ENCODE measurements at places on chromosomes 2 and 18.

DNA sequence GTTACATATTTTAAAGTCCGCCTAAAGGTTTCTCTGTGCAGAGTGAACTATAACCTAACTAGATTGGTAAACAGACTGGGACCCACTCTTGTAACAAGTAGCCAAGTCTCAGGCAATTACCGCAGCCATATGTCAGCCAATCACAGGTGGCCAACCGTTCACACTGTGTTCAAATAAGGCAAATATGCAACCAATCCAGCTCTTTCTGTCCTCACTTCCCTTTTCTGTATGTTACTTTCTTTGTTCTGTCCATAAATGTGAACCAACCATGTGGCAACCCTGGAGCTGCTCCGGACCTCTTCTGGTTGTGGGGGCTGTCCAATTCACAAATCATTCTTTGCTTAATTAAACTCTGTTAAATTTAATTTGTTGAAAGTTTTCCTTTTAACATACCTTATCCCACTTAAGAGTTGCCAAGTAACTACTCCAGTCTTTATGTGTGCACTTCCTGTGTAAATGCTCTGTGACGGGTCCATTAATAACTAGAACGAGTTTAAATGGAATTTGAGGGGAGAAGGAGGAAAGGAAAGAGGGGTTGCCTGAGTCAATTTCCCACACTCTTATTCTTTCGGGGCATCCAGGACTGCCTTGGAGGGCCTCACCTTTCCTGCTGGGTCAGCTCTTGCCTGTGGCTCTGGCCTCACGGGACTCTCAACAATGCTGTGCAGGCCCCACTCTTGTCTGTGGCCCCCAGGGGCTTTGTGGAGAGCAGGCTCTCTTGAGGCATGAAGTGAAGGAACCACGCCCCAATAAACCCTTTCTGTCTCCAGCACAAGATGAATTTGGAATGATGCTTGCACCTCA, 6.6 kb upstream of the RPL37A start:
- no peak for DNase-seq

- DNase-seq, result peak; percentile 71
Observed at GRCh38 chr2:232523682-232524597, 2.0 kb upstream of the CHRND start.

GRCh38 chr2:86624267-86624547, 542 bp upstream of the RNF103 start:
- DNase-seq, result peak; percentile 76

DNA sequence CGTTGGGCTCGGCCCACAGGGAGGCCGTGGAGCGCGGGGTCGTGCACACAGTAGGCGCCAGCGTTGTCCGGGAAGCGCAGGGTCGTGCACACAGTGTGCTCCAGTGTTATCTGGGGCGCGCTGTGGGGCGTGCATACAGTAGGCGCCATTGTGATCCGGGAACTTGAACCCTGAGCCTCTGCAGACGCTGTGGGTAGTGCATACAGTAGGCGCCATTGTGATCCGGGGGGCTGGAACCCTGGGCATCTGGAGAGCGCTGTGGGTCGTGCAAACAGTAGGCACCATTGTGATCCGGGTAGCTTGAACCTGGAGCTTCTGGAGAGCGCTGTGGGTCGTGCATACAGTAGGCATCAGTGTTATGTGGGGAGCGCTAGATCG, 793 bp downstream of the ZNF236 start:
- DNase-seq, result no peak

DNA sequence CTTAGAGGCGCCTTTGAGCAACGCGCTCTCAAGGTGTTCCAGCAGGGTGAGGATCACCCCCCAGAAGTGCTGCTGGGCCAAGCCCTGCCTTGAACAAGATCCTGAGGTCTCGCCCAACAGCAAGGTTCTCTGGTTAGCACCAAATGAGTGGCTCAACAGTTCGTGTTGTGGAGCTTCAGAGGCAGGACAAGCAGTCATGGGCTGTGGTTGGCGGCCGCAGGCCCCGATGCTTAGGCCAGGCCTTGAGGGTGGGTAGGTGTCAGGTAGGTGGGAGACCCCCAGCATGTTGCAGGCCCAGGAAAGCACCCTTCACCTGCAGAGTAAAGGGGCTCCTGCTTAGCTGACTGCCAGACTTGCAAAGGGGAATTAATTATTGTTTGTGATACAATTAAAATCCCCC, 70.2 kb upstream of the FOSL2 start:
- DNase-seq, result no peak

GRCh38 chr2:241081643-241082340, 20.3 kb downstream of the MTERF4 start:
- DNase-seq, result no peak

- no peak for DNase-seq
Observed at GRCh38 chr2:240511351-240512108, 46.3 kb downstream of the ANKMY1 start.

DNA sequence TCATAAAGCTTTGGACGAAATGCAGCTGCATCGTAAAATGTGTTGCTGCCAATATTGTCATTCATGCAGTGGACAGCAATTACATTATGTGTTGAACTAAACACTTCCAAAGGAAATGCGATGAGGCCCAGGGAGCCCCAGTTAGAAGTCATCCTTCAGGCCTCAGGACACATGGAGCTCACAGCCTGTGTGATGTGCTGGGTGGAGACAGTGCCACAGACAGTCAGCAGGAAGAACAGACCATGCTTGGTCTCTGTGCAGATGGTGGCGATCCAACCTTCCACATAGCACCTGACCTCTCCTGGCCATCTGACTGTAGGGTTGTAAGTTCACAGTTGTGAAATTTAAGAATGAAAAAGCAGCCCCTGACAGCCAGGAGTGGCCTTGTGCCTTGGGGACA, 118.3 kb upstream of the ALKAL2 start:
- no peak for DNase-seq

DNA sequence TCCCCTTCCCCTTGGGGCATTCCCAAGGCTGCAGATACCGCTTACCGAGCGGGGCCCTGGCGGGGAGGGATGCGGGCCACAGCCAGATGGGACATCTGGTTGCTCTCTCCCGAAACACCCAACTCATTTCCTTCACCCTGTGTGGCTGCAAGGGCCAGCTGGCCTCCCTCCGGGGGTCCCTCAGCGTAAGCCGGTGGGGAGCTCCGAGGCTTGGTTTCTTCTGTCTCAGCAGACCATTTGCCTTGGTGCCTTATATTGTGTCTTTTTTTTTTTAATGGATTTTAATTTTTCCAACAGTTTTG, 107.6 kb upstream of the ODC1 start:
- no peak for DNase-seq

DNA sequence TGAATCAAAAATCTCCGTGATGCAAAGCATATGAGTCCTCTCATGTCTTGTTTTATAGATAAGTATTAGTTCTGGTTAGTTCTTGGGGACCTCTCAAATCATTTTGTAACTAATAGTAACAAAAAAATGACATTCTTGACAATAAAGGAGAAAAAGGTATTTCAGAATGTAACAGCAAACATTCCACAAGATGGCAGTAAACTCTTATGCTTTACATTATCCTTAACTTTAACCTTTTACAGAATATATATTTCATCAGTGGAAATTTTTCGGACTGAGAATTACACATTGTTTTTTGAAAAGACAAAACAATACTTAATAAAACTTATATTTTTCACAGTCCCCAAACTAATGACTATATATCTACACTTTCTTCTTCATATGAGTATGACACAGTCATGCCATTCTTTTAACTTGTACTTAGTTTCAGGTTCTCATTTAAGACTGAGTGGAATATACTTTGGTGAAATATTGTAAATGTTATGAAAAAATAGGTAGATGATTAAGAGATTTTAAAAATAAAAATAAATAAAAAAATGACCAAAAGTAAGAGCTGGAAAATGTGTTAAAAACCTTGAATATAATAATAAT, 142.9 kb upstream of the NXPH2 start:
- peak; percentile 47 for DNase-seq

DNA sequence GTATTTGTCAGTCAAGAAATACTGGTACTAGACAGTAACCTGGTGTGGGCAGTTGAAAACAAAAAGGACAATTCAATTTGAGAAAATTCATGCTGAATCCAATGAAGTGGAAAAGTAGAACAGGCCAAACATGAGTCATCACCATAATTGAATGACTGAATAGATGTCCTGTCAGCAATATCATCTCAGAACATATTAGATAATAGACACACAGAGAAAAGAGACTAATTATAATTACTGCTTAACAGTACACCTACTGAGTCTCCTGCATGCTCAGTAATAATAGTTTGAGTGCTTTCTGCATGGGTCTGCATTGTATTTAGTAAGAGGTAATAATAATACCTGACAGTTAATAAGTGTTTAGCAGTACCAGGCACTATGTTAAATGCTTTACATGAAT, 138.6 kb upstream of the ZC3H15 start:
- DNase-seq, result peak; percentile 3

- DNase-seq, result no peak
Observed at GRCh38 chr2:165635532-165635931, 158.5 kb downstream of the GALNT3 start.

GRCh38 chr2:162422894-162423293, 79.0 kb downstream of the GCA start:
- DNase-seq, result peak; percentile 2

- DNase-seq, result no peak
Observed at GRCh38 chr2:8627692-8628085, 54.2 kb upstream of the ID2 start.

DNA sequence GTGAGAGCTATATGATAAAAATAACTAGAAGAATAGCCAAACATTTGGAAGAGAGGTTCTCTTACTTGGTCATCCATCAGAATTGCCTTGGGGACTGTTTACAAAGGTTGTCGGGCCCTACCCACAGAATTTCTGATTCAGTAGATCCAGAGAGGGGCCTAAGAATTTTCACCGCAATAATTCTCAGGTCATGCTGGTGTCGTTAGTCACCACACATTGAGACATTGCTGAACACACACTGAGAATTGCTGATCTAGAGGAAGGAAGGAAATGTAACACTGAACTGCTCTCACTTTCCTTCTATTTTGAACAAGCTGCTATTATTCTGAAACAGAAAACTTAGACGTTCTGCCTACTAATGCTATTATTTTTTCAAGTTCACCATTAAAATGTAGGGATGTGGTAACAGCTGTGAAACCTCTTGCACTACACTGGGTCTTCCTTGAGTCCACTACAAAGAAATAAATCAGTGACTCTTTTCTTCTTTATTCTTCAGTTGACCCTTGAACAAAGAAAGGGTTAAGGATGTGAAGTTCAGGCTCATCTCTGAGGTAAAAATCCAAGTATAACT, 491.3 kb downstream of the DPP10 start:
- DNase-seq, result no peak

DNA sequence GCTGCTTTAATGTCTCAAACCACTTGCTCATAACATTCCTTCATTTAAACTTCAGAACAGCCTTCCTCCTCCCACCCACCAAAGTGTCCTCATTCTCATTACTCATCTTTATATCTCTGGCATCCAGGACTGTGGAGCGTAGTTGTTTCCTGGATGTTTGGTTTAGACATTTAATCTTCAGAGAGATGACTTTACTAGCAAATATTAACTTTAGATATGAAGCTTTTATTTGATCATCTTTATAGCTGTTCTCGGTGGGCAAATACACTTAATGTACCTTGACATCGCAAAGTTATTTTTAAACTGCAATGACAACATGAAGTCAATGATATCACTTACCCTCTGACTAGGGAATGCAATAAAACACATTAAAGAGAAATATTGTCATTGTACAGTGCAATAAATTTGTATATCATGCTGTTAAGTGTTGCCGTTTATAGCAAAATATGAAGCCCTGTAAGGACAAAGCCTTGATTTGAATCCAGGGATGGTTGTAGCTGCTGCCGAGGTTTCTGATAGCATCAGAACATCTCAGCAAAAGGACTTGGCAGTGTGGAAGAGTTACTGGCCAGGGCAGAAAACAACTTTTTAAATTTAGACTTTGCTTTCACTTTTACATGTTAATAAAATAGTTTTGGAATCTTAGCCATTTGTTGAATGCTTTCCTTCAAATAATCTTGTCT, 4.6 kb upstream of the LAMA3 start:
- DNase-seq, result no peak

- no peak for DNase-seq
Observed at GRCh38 chr2:234910186-234910679, 41.6 kb upstream of the SH3BP4 start.

GRCh38 chr18:37668971-37669747, 103.6 kb upstream of the CELF4 start:
- DNase-seq, result no peak

GRCh38 chr2:174673876-174674275, 76.3 kb upstream of the WIPF1 start:
- no peak for DNase-seq

GRCh38 chr2:173571887-173572680, 217.4 kb downstream of the CDCA7 start:
- DNase-seq, result no peak

DNA sequence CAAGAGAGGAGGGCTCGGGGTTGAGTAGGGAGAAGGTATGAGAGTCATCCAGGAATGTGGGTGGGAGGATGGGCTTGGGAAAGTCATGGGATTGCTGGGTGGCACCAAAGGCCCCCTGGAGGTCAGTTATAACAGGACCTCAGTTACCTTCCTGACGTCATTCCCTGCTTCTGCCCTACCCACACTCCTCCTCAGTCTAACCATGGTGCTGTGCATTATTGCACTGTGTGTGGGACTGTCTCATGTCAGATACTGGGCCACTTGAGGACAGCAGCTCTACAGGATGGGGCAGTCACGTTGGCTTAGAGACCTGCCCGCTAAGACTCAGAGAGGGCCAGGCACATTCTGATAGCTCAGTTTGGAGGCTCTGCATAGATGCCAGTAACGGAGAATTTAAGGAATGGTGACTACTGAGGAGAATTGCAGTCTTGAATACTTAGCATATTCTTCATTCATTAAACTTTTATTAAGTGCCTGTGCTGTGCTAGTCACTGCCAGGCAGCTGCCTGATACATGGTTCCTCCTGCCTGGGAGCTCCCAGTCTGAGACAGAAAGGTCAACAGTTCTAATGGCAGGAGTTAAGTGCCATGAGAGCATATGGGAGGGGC, 90.5 kb downstream of the LAMA3 start:
- peak; percentile 18 for DNase-seq

DNA sequence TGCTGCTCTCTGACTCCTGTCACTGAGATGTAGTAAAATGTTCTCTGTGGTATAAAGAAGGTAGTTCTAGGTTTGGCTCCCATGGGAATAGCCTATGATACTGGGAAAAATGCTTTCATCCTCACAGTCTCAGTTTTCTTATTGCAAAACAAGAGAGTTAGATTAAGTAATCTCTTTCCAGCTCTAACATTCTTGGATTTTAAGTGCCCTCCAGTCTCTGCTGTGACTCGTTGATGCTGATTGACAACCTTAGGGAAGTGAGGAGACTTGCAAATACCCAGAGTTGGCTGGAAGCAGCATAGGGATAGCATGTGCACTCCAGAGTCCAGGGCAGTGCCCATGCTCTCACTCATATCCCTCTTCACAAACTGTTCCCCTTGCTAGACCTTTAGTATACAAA, 534.9 kb downstream of the SLC4A3 start:
- DNase-seq, result no peak

All from myocyte (in vitro differentiated cells).